ENCODE measurements at places on chromosomes 4 and X.

GRCh38 chr4:80586716-80587115, 251.2 kb downstream of the CFAP299 start:
- no peak for DNase-seq

DNA sequence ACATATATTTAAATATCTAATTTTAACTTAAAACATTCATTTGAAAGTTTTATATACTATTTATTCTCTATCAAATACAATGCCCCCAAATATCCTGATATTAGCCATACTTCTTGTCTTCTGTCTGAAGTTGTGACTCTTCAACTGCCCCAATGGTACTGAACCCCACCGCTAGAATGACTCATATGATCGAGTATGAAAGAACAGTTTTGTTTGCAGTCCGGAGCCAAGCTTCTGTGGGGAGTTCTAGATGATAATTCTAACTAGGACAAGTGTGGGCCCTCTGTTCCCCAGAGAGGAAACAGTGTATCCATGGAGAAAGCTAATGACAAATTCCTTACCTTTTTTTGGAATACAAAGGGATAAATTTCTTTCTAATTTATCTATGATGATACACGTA, 24.7 kb upstream of the CT47A1 start:
- no peak for DNase-seq

- DNase-seq, result no peak
Measured at GRCh38 chr4:19729886-19730651, 521.6 kb upstream of the SLIT2 start.

GRCh38 chr4:61309616-61310015, 109.5 kb downstream of the ADGRL3 start:
- no peak for DNase-seq

DNA sequence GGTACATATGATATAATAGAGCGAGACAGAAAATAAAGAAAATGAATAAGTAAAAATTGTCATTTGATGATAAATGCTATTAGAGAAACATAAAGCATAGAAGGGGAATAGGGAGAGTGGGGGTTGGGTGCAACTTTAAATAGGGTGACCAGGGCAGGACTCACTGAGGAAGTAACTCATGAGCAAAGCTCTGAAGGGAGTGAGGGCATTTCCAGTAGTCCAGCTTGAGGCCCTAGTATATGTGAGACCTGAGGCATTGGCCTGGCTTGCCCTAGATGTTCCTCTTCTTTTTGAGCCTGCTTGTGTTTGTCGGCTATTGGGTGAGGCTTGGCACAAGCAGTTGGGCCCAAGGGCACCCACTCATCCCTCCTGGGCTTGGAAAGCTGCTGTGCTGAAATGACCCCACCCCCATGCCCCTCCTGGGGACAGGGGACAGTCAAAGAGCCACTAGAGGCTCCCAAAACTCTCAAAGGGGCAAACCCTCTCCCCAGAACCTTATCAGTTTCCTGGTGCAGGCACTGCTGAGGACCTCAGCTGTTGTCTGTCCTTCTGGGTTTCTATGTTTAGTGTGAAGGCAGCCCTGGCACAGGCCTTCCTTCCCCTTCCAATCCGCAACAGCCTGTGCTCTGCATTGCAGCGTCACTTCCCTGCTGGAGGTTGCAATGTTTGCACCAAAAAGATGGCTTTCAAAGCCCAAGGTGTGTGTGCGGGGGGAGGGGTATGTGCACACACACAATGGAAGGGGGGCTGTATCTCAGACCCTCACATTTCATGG, 40.1 kb downstream of the APLN start:
- no peak for DNase-seq

DNA sequence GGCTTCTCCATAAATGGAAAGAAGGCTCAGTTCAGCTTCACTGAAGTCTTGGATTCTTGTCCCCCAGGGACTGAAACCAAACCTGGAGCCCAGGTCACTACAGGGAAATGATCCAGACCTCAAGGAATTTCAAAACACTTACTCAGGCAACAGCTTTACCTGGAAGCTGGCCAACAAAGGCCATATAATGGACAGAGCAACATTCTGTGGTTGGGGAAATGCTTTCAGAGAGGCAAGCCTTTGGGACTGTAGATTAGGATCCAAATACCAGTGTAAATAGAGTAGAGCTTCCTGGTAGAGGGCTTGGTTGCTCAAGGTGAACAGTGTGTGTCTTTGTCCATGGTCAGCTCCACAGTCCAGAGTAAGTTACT, 57.0 kb upstream of the PROM1 start:
- peak; percentile 26 for DNase-seq

- DNase-seq, result no peak
Measured at GRCh38 chr4:125432078-125432477, 117.3 kb downstream of the FAT4 start.

DNA sequence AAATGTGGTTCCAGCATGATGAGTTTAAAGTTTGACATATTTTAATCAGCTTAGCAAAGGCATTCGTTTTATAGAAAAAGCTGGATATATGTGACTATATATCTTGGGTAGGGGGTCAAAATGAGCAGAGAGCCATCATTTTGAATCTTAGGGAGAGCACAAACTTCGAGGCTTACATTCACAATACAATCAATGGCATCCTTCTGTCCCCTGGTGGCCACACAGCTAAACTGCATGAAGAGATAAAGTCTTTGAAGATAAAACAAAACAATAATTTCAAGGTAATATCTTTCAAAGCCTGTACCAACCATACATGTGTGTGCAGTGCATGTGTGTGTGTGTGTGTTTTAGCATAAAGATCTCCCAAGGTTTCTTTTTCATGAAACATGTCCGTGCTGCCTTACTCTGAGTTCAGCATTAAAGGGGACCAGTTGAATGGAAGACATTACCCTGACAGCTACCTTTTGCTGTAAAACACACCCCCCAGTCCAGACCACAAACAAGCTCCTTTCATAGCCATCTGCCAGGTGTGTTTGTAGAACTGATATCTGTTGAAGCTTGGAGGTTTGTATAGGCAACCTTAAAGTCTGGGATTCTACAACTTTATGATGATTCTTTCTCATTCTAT, 22.0 kb downstream of the DYNLT3 start:
- no peak for DNase-seq

GRCh38 chr4:526189-526909, 27.3 kb downstream of the PIGG start:
- DNase-seq, result no peak

DNA sequence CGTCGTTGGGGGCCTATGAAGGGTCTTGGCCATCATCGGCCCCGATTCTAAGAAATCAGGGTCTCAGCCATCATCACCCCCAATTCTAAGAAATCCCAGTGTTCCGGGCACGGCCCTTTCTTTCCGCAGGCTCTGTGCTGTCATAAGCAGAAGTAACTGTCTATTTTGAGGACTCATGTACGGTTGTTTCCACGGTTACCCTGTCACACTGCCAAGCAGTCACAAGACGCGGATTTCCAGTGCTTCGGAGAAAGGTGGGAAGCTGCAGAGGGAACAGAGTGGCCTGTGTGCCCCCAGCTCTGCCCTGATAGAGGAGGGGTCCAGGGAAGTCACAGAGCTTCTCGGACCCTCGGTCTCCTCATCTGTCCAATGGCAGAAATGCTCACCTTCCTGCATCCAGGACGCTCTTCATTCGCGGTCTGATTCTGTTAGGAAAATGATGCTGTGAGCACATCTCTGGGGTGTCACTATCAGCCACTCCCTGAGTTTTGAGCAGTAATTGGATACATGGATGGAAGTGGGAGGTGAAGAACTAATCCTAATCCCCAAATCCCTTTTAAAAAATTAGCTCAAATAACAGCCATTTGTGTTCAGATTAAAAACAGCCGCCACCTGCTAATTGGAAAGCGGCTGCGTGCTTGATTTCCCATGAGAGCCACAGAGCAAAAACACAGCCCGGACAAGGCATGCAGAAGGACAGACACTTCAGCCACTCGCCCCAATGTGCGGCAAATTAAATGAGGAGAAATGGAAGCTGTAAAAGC, 73.1 kb downstream of the WFS1 start:
- DNase-seq, result peak; percentile 40

DNA sequence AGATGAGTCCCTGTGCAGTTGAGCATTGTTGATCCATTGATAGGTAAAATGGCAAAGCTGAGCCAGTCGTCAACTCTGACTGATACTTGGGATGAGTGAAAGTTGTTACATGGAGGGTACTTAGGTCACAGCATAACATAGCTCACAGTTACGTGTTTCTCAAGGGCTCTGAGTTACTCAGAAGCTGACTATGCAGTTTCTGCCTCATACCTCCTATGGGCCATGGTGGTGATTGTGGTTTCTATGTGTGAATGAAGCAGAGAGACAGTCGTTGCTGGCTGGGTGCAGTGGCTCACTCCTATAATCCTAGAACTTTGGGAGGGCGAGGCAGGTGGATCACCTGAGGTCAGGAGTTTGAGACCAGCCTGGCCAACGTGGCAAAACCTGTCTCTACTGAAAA, 30.8 kb downstream of the FRMPD3 start:
- DNase-seq, result no peak

DNA sequence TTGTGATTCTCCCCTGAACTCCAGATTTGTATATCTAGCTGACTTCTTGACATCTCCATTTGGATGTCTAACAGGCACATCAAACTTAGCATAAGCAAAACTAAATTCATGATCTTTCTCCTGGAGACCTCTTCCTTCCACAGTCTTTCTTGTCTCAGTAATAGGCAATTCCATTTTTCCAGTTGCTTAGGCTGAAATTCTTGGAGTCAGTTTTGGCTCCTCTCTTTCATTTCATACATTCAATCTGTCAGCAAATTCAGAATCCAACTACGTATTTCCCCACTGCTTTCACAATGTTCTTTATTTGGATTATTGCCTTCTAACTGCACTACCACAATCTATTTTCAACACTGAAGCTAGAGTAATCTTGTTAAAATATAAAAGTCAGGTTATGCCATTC, 219.9 kb upstream of the GLRA2 start:
- no peak for DNase-seq

GRCh38 chr4:66736606-66737005, 808.7 kb downstream of the CENPC start:
- no peak for DNase-seq

DNA sequence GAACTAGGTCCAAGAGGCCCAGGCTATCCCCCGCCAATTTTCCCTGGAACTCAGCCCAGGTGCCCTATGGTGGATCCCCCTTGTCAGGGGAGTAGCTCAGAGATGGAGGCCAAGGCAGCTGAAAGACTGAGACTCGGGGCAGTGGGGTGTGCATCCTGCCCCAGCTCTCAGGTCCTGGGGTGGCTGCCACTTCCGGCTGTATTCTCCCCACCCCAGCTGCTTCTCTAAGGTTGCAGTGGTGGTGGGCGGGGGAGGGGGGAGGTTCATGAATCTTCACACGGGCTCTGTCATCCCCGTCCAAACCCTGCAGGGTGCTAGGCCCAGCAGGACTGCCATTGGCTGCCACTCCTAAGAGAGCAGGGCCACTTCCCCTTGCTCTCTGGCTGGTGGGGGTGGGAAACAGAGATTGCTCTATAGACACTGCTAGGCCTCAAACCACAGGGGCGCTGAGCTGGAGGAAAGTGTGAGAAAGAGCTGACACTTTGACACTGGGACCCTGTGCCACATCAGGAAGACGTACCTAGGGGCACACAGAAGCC, 1.5 kb downstream of the SASH3 start:
- no peak for DNase-seq

- peak; percentile 53 for DNase-seq
Measured at GRCh38 chr4:173486714-173487392, 43.2 kb downstream of the HAND2 start.

DNA sequence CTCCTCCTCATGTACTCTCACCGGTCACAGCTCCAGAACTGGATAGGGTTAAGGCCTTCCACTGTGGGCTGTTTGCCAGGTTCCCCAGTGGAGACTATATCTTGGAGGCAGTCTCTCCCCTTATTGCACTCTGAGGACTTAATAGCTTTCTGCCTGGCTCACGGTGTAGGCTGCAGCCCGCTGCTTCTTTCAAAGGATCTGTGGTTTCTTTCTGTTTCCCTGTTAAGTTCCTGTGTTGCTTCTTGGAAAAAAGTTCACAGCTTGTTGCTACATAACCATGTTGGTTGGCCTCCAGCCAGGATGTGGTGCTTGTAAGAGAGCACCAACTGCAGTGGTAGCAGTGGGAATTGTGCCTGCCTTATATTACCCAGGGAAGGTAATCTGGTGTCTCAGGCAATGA, 24.9 kb upstream of the ZDHHC15 start:
- DNase-seq, result peak; percentile 70

- DNase-seq, result no peak
Measured at GRCh38 chr4:94551643-94552564, 100.2 kb downstream of the PDLIM5 start.

- DNase-seq, result no peak
Measured at GRCh38 chr4:69697536-69698242, 44.6 kb upstream of the UGT2A1 start.

DNA sequence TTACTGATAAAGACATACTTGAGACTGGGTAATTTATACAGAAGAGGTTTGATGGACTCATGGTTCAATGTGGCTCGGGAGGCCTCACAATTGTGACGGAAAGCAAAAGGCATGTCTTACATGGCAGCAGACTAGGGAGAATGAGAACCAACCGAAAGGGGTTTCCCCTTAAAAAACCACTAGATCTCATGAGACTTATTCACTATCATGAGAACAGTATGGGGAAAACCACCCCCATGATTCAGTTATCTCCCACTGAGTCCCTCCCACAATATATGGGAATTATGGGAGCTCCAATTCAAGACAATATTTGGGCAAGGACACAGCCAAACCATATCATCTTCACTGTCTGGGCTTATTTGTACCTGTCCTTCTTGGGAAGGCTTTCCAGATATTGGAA, 22.8 kb upstream of the MUC7 start:
- DNase-seq, result no peak

GRCh38 chr4:77145842-77146185, 11.2 kb upstream of the CCNG2 start:
- DNase-seq, result no peak

GRCh38 chrX:124393238-124393637, 46.9 kb downstream of the SH2D1A start:
- no peak for DNase-seq

- no peak for DNase-seq
Measured at GRCh38 chr4:148270630-148271029, 171.6 kb downstream of the NR3C2 start.

Measured in DMS79 treated with DMSO at 0.1 percent for 48 hours (cell line).